ENCODE measurements at places on chromosomes 6 and 20. TPM values are rescaled to one million over a fixed set of nuclear protein-coding genes. Genes with fewer than 3 reads are reported as not detected.

The ELOVL2 gene
- polyA plus RNA-seq, result 0.21 TPM

The C4A gene
- polyA plus RNA-seq, result 5.9 TPM

DNA sequence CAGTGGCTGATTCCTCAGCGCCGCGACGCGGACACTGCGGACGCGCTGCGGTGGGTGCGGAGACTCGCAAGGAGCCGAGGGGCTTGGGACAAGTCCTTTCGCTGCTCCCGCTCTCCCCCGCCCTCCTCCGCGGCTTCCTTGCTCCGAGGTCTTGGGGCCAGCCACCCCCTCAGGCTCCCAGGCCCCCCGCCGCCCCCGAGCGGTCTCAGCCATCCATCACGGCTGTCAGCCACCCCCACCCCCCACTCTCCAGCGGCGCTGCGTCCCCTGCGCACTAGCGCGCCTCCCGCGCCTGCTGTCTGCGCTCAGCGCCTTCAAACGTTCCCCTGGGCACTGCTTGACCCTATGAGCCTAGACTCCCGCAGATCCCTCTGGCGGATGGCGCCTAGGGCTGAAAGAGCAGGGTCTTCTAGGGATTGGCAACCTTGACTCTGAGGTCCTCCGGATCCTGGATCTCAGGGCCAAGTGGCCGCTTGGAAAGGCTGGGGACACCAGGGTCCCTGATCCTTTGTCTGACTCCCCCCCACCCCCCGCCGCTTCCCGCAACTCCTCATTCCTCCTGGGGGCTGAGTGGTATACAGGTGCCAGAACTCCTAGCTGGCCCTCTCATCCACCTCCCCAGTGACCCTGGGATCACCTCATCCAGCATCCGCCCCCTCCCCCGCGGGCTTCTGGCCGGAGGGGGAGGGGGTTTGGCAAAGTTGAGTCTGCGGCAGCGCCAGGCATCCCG, 1.4 kb downstream of the SLC12A5 start:
- no peak for DNase-seq

GRCh38 chr6:132192631-132193030, 208.6 kb downstream of the MOXD1 start:
- DNase-seq, result no peak

Measured in BJ (cell line).